Stimulated activated CD4-positive, alpha-beta T cell treated with anti-CD3 and anti-CD28 coated beads, Interleukin-2, amount 100 ng/mL, for 4 hours (primary cell): ENCODE measurements at places on chromosomes 16 and 17.
A peak's percentile ranks its signal among the peaks of the same experiment; 100 is the strongest.

GRCh38 chr16:12016291-12016947, 39.9 kb downstream of the SNX29 start:
- DNase-seq, result no peak

- DNase-seq, result no peak
Measured at GRCh38 chr17:53313746-53314145, 509.0 kb upstream of the KIF2B start.

- no peak for DNase-seq
Measured at GRCh38 chr16:77732241-77732946, 10.1 kb downstream of the NUDT7 start.

DNA sequence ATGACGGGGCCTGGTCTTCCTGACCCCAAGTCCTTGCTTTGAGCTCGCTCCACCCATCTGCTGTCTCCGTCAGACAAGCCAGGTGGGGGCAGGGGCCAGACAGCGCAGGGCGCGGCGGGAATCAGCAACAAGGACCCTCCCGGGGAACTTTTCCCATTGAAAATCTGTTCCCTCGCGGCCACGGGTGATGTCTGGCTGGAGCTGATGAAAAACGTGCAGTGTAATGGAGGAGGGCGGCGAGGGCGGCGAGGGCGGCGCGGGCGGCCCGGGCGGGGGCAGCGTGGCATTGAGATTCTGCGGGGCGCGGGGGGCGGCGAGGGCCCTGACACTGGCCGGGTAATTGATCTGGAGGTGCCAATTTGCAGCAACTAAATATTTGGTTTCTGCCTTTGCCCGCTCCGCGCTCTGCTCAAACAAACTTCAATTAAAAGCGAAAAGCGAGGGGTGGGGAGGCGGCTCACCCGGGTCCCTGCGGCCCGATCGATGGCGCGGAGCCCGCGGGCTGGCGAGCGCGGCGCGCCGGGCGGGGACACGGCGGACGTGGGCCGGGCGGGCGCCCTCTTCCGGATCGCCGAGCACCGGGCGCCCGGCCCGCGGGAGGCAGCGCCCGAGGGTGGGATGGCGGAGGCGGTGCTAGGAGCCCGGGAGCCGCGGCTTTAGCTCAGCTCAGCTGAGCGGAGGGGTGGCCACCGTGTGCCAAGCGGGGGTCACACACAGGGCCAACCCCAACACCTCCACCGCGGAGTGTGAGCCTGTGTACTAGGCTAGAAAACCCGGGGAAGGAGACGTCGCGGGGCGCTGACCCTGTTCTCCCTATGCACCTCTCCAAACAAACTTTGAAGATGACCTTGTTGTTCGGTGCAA, 32.4 kb downstream of the DCAKD start:
- peak; percentile 6 for DNase-seq

- no peak for DNase-seq
Measured at GRCh38 chr17:17757391-17757791, 76.1 kb downstream of the RAI1 start.

GRCh38 chr17:77326636-77327035, 185.9 kb downstream of the SEC14L1 start:
- no peak for DNase-seq

DNA sequence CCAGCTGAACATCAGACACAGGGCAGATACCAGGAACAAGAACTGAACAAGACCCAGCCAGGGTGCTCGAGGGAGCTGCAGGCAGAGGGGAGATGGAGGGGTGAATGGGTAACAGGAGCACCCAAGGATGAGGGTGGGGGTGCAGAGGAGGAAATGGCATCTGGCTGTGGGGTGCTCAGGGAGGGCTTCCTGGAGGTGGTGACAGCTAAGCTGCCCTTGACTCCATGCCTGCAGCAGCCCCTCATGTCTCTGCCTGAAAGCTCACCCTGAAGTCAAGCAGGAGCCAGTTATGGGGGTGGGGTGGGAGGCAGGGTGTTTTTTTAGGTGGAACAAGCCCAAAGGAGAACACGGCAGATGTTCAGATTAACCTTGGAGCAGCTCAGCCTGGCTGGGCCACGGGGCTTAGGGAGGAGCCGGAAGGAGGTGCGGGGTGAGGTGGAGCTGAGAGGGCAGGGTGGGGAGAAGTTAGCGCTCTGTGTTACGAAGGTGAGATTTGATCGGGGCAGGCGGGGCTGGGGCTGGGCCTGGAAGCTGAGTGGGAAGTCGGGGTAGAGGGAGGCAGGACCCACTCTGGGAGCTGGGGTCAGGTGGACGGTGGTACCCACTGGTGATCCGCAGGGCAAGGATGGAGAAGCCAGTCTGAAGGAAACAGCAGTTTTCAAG, 143.0 kb downstream of the ENGASE start:
- no peak for DNase-seq

DNA sequence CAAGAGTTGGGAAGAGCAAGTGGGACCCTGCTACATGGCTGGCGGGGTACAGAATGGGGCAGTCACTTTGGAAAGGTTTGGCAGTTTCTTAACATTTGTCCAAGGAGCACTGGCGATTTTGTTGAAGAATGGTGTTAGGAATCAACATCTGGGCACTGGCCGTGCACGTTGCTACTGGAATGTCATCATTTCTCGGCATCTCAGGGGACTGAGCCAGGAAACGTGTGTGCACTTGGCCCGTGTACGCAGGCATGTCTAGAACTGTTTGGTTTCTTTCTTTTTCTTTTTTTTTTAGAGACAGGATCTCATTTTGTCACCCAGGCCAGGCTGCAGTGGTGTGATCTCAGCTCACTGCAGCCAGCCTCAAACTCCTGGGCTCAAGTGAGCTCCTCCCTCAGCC, 17.3 kb upstream of the FOXK2 start:
- no peak for DNase-seq

DNA sequence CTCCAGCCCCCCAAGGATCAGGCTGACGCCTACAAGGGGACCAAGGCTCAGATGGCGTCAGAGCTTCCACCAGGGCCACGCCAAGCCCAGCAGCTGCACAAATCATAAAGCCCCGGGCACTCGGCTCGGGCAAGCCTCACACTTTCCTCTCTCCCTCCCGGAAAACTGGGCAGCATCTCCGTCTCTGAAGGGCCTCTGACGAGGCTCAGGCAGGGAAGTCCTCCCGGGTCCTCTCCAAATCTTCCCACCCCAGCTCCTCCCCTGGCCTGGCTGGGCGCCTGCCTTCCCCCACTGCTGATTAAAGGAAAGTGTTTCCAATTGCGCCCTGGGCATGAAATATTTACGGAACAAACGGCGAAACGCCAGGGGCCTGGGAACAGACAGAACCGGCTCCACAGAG, 38.5 kb downstream of the PIEZO1 start:
- DNase-seq, result no peak

DNA sequence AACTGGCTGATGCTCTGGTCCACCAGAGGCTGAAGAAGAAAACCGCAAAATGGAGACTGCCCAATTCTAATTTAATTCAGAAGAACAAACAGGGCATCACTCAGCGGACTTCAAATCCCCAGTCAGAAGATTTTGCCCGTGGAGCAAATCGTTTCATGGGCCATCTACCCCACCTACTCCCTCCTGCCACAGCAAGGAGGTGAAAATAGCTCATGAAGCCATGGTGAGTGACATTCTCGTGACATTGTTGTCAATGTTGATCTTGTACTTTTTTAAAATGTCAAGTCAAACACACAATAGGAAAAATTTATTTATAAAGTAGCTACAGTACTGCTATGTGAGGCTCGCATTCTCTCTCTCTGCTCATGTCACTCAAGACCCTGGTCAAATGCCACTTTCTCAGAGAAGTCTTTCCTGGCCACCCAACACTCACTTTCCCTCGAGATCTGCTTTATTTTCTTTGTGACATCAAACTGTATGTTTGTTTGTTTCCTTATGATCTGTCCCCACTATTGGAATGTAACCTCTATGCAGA, 31.3 kb upstream of the SOX9 start:
- DNase-seq, result no peak

DNA sequence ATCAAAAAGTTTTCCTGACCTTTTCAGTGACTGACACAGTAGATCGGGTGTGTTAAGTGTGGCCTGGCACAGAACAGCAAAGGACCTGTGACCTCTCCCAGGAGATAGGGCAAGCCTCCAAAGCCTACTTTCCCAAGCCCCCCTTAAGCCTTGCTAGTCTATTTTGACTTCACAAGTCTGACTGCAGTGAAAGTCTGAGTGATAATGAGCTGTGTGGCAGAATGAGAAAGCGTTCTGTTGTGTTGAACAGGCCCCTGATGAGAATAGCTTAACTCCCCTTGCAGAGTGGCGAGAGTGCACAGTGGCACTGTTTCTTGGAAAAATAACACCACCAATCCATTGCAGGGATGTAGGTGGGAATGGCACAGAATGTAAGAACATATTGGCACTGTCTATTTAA, 32.8 kb downstream of the MMD start:
- no peak for DNase-seq

DNA sequence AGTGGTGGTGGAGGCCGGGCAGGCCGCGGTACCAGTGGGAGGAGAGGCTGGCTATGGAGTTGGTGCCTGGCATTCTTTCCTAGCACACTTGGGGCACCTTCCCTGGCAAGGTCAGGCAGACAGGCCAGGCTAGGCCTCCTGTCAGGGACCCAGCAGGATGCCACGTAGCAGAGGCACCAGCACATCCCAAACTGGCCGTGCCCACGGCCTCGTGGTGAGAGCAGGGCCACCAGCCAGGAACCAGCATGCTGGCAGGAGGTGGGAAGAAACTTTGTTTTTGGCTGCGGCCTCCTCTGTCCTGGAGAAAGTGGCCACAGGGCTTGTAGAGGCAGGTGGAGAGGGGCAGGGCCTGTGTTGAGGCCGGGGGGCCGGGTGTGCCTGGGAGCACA, 57.6 kb upstream of the CBFA2T3 start:
- no peak for DNase-seq

DNA sequence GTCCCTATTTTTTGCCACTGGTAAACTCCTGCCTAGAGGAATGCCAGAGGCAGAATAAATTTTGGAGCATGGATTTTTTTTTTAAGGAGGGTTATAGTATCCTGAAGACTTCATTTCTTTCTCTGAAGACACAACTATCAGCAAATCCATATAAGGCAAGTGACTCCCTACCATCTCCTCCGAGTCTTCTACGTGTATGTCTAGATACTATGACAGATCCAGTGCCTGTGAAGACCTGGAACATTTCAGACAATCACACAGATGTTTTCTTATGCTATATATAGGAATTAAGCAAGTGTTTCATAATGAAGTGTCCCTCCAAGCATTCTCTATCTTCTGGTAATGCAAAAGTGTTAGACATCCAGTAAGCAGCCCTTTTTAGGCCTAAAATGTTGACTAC, 255.5 kb upstream of the TBX2 start:
- DNase-seq, result no peak

- no peak for DNase-seq
Measured at GRCh38 chr17:67215991-67216421, 29.0 kb downstream of the HELZ start.

DNA sequence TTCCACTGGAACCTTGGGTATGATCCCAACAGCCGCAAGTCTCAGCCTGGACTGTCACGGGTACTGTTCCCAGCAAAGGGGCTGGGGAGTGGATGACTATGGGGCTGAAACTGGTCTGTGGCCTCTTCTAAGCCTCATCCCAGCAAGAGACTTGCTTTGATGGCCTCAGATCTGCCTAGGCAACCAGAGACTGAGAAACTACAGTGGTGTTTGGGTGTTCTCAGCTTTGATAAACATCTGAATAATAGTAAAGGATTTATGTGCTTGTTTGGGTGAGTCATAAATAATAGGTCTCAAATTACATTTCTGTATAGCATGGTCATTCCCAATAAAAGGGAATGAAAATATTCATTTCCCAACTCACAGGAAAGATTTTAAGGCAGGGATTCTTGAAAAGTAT, 30.2 kb upstream of the ULK2 start:
- no peak for DNase-seq

GRCh38 chr16:49604602-49605001, 231.0 kb downstream of the C16orf78 start:
- DNase-seq, result no peak

GRCh38 chr17:6100146-6100545, 30.0 kb downstream of the WSCD1 start:
- DNase-seq, result no peak

DNA sequence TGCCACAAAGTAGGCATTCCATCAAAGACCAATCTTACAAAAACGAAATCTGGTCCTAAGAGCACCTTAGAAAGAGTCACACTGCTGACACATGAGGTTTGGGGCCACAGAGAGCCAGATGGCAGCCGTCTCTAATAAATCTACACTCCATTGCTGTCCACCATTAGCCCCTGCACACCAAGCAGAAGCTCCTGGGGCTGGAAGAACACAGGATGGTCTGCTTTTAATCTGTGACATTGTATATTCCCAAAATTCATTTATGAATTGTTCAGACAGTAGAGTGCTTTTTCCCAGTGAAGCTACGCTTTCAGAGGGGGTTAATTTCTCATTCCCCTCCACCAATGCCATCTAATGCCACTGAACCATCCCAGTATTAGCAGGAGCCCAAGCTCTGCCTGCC, 1.6 kb downstream of the CYB561 start:
- no peak for DNase-seq

GRCh38 chr16:50289950-50290764, 23.8 kb downstream of the ADCY7 start:
- no peak for DNase-seq

DNA sequence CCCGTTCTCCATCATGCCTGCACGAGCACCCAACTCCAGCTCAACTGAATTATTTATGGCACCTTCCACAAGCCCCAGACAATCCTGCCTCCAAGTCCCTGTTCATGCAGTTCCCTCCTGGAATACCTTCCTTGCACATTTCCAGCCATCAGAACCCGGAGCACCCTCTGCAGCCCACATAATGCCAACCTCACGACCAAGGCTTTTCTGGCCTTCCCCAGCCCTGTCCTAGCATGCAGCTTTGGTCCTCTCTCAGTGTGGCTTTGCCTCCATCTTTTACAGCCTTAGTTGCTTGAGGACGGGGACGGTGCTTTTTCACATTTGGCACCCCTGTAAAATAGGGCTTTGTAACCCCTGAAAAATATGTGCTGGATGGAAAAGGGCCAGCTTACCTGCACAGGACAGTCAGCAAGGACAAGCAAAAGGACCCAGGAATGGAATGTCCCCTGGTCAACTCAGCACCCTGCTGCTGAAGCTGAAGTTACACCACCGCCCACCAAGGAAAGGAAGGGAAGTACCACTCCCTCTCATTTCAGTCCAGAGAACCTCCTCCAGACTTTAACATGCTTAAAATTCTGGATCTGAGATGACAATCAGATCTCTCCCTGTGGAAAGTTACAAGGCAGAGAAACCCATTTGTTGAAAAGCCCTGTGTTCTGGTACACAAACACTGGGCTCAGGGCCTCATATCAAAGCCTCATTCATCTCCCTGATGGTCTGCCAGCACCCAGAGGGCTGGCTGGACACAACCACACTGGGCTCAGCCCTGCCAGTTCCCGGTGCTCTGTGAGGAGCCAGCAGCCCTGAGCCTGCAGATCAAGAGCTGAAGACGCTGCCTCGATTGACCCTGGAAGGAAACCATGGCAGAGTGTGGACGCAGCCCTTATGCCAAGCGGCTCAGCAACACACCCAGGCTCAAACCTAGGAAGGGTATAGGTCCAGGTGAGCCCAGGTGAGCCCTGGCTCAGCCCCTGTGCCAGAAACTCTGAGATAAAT, 2.9 kb downstream of the SLC39A11 start:
- DNase-seq, result no peak

GRCh38 chr16:80488167-80488566, 52.6 kb upstream of the DYNLRB2 start:
- DNase-seq, result no peak
